ENCODE measurements at places on chromosomes 5 and 9. TPM values are rescaled to one million over a fixed set of nuclear protein-coding genes. Genes with fewer than 3 reads are reported as not detected.

DNA sequence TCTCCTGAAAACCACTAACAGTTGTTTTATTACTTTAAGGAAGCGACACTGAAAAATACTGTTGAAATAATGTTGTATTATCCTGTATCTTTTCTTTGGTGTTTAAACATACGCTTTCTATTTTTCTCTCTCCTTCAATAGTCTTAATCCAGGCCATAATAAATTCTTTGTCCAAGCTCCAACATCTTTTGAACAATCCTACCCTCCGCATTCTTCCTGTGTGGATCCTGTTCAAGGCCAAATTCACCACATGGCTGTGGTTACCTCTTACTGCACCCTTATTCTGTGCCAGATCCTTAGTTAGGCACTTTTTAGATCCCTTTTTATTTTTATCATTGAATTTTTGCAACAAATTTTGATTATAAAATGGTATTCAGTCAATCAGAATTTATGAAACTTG is 1691.5 kb downstream of the MAT2B start:
- no peaks in the 10 kb centered on the region for H3K4me1 ChIP-seq
- no peak for DNase-seq
- no peaks in the 10 kb centered on the region for H3K27me3 ChIP-seq

GRCh38 chr5:142295084-142295758 is 29.6 kb downstream of the SPRY4 start:
- H3K4me1 ChIP-seq = no peaks in the 10 kb centered on the region
- no peaks in the 10 kb centered on the region for H3K36me3 ChIP-seq
- no peak overlapping the region for H3K4me3 ChIP-seq
- DNase-seq = no peak
- no peak overlapping the region for H3K27ac ChIP-seq
- peaks cover 14% of the 10 kb centered on the region for H3K27me3 ChIP-seq

DNA sequence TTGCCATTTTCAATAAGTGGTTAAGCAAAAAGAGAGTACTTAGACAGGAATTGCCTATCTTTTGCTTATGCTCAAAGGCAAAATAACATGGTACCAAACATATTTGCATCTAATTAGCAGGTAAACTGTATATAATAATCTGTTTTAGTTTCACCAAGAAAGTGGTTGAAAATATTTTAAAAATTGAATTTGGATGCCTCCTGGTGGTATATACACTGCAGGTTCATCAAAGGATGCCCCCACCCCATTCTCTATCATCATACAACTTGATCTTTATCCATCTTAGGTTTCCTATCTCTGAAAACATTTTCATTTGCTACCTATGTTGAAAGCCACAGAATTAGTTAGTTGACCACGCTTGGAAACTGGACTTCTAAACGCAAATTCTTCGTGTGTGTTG is 47.0 kb upstream of the MROH2B start:
- H3K27me3 ChIP-seq = no peaks in the 10 kb centered on the region
- H3K27ac ChIP-seq = no peak overlapping the region
- no peaks in the 10 kb centered on the region for H3K36me3 ChIP-seq
- DNase-seq = no peak

AJM1 gene
- 3.9 TPM for total RNA-seq

C8G gene
- not detected for total RNA-seq
